Iris pigment epithelial cell (primary cell): ENCODE measurements at places on chromosomes 5 and 9.
A peak's percentile ranks its signal among the peaks of the same experiment; 100 is the strongest.

GRCh38 chr9:107833295-107833694, 343.7 kb upstream of the KLF4 start:
- DNase-seq: peak; percentile 3

GRCh38 chr9:4600368-4600767, 61.7 kb upstream of the PLPP6 start:
- DNase-seq: no peak

DNA sequence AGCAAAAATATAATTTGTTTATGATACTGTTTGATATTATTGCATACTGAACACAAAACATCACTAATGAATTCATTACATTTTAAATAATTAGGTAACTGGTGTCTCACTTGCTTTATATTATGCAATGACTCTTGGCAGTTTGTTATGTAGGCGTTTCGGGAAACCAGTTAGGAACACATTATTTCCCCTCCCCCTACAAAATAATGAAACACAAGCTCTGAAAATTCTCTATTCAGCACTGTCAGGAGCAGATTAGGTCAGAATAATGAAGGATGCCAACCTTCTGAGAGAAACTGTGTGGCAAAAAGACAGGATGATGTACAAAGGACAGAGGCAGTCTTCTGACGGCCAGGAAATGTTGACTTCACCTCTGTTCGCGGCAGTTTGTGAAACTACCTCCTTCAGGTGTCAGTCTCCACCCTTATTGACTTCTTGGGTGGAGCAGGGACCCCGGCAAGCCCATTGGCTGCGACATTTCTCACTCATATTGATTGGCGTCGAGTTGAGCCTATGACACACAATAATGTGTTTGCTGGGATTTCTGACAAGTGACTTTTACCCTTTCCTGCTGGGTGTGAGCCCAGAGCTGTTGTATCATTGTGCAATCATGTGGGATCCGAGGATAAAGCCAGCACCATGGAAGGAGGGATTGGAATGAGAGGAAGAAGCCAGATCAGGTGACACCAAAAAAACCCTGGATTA, 33.9 kb downstream of the SH3PXD2B start:
- peak; percentile 84 for DNase-seq

GRCh38 chr9:113215132-113215531, 5.9 kb downstream of the FKBP15 start:
- peak; percentile 92 for DNase-seq

- DNase-seq: no peak
These were observed 78.2 kb downstream of the RFK start for GRCh38 chr9:76316069-76316468.

- DNase-seq: no peak
These were observed 328.6 kb downstream of the PIK3R1 start for GRCh38 chr5:68544091-68544647.

- peak; percentile 43 for DNase-seq
These were observed 110.0 kb upstream of the LPCAT1 start for GRCh38 chr5:1633605-1634336.

GRCh38 chr5:15966651-15967050, 212.9 kb downstream of the MARCHF11 start:
- DNase-seq: peak; percentile 43

DNA sequence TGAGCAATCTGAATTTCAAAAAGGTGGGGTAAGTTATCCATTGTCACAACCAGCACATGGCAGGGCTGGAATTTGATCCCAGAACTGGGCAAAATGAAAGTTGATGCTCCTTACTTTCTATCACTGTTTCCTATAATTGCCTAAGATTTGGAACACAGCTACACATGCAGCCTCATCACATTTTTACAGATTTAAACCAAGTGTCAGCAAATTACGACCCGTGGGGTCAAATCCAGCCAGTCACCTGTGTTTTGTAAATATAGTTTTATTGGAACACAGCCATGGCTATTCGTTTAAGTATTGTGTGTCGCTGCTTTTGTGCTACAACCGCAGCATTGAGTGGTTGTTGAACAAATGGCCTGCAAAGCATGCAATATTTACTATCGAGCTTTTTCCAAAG, 94.3 kb downstream of the SREK1 start:
- DNase-seq: no peak

- no peak for DNase-seq
These were observed 79.6 kb upstream of the MAST4 start for GRCh38 chr5:66516550-66516949.

DNA sequence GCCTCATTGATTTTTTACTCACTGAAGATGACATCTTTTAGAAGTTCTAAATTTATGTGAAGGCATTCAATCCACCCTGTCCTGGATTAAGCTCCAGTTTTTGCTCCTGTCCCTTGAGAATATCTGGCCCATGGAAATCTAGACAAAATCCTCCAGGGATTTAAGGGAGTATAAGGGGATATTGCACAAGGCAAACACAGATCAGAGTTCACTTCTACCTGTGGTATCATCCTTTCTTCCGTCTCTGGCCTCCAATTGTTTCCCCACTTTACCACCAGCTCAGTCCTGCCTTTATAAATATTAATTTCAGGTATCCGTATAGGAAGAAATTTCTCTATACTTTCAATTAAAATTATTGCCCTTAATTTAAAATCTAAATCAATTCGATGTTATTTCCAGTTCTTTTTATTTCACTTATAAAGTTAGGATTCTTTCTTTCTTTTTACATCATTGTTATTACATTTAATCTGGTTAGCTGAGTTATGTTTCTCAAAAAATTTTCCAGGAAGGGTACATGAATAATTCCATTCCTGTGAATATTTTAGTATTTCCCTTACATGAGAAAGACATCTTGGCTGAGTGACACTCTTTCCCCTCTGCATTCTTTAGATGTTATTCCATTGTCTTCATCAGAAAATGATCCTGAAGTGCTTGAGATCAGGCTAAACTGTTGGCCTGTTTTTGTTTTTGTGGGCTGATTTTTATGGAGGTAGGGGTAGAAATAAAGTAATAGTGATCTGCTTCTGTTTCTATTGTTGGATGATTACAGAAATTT, 194.3 kb upstream of the MAP3K1 start:
- peak; percentile 64 for DNase-seq

- DNase-seq: no peak
These were observed 13.7 kb upstream of the FOCAD start for GRCh38 chr9:20670395-20670794.

GRCh38 chr5:85556464-85556863, 1061.3 kb upstream of the COX7C start:
- no peak for DNase-seq
